ENCODE measurements at places on chromosomes 5 and 9.

DNA sequence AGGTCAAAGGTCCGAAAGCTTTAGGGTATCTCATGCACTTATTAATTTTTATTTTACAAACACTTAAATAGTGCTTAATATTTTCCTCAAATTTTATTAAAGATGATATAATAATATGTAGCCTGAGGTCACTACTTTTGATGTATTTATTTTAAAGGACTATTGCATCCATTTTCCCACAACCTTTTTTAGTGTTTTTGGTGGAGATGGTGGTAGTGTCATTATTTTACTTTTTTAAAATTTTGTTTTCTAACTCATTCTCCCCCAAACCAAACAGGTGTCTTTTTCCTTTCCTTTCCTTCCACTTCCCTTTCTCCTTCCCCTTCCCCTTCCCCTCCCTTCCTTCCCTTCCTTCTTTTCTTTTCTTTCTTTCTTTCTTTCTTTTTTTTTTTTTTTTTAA, 328.6 kb downstream of the CYLC2 start:
- no peak for DNase-seq

- DNase-seq: no peak
These were observed 29.7 kb upstream of the F2RL2 start for GRCh38 chr5:76652809-76653414.

- DNase-seq: no peak
These were observed 75.2 kb upstream of the PRLR start for GRCh38 chr5:35305336-35306020.

DNA sequence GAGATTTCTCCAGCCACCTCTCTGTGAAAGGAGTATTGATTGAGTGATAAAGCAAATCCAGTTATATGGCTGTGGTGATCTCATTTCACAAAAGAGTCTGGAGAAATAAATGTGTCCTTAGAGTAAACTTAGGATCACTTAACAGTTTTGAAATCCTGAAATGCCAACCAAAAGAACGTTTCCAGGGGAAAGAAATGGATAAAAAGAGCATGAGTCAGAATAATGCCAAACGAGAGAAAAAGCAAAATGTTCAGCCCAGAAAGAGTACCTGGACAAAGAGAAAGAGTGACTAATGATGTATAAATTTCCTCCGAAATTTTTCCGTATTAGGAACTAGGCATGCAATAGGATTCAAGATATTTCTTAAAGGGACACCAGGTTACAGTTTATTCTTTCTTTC, 463.1 kb upstream of the CDH10 start:
- DNase-seq: no peak

DNA sequence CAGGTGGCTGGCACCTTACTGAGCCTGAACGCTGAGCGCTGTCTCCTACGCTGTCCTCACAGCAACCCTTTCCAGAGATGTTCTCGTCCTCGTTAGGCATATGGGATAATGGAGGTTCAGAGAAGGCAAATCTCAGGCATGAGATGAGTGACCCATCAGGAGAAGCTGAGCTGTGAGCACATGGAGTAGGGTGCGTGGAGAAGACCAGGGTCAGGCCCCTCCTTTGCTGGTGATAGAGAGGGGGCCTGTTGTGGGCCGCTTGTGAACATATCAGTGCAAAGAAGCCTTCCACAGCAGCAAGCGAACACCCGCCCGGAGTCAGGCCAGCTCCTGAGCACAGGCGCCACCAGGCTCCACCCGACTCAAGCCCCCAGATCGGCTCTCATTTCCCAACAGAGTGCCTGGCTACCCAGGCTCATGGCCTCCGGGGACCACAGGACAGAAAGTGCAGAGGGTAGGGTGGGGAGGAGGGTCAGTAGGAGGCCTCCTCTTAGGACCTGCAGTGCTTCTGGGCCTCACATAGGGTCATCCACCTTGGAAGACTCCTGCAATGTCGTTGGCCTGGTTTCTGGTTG, 15.0 kb upstream of the TIFAB start:
- no peak for DNase-seq

DNA sequence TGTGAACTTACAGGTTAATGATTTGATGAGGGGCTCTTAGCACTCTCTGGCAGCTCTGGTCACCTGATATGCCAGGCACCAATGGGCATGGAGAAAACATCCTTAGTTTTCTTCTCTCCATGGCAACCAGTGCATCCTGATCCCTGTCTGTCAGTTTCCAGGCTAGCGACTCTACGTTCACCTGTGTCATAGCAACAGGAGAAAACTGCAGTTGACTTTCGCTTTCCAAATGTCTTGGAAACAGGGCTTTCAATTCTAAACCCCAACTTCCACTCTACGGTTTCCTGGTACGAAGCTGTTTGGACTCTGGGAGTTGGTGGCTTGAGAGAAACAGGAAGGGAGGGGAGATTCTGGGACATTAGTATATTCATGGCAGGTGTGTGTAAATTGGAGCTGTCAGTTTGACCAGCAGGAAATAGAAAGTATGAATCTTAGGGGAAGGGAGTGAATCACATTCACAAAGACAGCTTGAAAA, 74.4 kb downstream of the SLC28A3 start:
- no peak for DNase-seq

DNA sequence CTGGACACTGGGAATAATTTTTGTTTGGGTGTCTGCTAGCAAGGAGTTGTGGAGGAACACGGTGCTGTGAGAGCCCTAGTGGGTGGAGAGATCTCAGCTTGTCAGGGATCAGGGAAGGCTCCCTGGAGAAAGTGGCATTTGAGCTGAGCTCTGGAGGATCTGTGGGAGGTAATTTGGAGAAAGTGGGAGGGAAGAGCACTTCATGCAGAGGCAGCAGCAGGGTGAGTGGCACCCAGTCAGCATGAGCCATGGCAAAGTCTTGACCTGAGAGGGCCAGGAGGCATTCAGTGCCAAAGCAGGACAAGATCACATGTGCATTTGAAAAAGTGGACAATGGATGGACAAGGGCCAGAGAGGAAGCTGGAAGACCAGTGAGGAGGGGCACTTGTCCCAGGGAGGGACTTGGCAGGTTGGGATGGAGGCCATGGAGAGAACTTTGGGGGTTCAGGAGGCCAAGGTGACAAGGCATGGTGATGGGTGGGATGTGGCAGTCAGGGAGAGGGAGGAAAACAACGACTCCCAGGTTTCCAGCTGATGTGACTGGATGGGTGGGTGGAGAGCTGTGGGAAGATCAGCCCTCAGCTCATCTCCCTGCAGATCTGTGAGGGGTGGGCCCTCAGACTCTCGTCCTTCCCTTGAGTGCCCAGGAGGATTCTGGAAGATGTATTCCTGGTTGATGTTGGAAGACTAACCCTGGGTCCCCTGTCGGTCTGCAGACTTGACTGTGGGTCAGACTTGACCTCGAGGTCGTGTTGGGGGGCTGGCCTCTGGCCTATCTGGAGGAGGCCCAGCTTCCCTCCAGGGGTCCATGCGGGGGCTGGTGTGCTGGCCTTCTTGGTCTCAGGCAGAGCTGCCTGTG, 68.9 kb upstream of the PITX1 start:
- no peak for DNase-seq

- DNase-seq: no peak
These were observed 27.9 kb upstream of the GLDC start for GRCh38 chr9:6673326-6674025.

- DNase-seq: no peak
These were observed 171.3 kb downstream of the SLC28A3 start for GRCh38 chr9:84169240-84169639.

GRCh38 chr5:20248118-20248517, 260.1 kb upstream of the CDH18 start:
- no peak for DNase-seq

DNA sequence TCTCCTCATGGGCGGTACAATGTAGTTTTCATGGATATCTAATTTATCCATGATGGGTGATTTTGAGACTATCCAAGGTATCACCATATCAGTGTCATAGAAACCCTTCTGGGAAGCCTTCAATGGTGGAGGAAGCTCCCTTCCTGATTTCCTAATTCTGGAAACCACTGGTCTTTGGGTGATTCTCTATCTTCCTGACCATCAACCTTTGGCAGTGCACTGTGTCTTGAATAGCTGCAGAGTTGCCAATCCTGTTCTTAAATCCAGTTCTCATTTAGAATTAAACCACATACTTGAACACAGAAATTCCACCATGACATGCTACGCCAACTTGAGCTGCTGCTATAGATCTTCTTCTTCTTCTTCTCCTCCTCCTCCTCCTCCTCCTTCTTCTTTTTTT, 161.7 kb upstream of the KLF9 start:
- DNase-seq: no peak

DNA sequence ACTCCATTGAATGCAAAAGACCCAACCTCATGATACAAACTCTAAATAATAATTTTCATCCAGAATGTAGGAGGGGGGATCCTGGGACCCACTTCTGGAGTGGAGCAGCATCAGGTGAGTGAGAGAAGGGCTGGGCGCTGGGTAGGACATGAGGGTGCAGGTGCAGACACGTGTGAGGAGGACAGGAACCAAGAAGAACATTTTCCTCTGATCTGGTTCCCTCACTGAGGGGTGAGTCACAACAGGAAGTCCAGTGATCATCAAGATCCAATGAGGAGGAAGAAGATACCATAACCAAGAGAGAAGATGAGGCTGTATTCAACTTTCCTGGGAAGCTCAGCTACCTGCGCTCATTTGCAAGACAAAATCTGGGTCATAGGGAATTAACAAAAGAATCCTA, 57.4 kb downstream of the SFXN1 start:
- DNase-seq: no peak

GRCh38 chr9:136482046-136482792, 621 bp downstream of the SEC16A start:
- no peak for DNase-seq

- DNase-seq: no peak
These were observed 21.1 kb upstream of the SHB start for GRCh38 chr9:38090170-38090569.
